GM23338 (cell line): ENCODE measurements at places on chromosomes 13 and 19.

DNA sequence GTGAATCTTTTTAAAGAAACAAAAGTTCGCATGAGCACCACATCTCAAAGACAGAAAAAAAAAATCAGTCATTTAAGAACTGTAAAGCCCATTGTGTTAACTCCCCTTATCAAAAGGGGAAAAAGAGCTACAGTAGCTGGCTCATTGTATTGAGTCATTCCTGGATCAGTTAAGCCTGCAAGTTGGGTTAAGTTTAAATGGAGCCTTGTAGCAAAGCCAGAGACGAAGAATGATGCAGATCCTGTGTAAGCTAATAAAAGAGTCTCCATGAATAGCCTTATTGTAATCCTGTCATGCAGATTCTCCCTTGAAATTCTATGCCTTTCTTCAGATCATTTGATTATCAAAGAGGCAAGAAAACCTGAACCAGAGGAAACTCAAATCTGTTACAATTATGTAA lies 83.8 kb downstream of the CRYL1 start:
- DNase-seq, result peak; percentile 21

- no peak for DNase-seq
Observed at GRCh38 chr13:109611912-109612691, 174.3 kb downstream of the IRS2 start.

- no peak for DNase-seq
Observed at GRCh38 chr19:33777753-33778088, 18.9 kb upstream of the KCTD15 start.

DNA sequence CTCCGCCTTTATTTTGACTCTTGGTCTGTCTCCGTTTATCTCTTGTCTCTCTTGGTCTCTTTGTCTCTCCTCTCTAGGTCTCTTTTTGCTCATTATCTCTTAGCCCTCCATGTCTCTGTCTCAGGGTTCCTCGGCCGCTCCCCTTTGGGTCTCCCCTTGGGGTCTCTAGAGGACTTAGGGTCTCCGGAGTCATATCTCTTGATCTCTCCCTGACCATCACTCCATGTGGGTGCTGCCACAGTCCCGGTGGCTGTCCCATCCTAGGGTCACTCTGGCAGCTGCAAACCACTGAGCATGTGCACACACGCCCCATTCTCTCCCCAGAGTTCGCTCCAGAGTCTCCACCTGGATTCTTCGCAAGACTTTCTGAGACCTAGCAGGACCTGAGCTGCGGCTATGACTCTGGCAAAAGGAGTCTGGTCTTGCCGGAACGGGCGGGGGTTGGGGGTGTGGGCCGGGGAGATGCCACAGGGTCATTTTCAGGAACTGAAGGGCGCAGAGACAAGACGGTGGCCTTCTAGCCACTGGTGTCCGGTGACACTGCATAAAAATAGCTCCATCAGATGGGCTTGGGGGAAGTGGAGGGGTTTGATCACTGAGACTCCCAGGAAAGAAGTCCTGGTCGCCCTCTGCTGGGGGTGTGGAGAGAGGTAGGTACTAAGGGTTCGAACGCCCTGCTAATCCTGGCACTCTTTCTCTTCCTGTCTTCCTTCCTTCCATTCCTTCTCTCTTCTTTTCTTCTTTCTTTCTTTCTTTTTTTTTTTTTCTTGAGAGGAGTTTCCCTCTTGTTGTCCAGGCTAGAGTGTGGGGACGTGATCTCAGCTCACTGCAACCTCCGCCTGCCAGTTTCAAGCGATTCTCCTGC lies 1.2 kb upstream of the KCNA7 start:
- peak; percentile 67 for DNase-seq

DNA sequence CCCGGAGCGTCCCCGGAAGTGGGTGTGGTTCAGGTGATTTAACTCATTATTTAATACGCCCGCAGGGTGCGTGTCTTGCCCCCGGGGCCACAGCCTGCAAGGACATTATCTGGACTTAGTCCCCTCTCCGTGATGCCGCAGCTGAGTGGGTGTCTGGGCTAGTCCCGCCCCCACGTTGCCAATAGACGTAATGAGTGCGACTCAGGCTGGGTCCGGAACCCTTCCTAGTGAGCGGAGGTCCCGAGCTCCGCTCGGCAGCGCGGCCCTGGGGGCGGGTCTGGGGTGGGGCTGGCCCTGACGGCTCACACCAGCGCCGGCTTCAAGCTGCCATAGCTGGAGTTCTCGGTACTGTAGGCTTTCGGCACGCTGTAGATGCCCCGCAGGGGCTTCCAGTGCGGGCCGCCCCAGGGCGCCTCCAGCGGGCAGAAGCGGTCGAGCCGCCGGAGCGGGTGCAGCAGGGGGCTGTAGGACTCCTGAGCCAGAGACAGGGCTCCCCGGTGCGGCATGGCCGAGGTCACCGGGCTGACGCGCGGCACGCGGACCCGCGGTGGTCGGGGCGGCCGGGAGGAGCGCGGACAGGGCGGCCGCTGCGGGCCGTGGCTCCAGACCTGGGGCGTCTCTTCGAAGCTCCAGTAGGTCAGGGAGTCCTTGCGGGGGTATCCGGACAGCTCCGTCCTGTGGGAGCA lies 918 bp upstream of the LHB start:
- DNase-seq, result peak; percentile 83

DNA sequence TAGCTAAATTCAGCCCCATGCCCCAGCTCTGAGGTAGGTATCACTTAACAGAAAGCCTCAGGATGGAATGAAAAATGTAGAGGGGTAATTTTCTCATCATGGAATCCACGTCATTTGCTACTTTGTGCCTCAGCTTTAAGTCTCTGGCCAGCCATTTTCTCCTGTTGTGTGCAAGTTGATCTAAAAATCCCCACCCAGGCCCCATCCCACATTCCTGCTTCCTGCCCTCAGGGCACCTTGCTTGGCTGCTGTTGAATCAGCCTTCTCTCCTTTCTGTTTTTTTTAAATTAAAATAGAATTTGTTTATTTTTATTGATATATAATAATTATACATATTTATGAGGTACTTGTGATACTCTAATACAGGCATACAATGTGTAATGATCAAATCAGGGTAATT lies 179.9 kb upstream of the TSHZ3 start:
- DNase-seq, result no peak

- DNase-seq, result peak; percentile 88
Observed at GRCh38 chr19:13849991-13850909, 26.7 kb upstream of the NANOS3 start.

GRCh38 chr13:31538067-31539042 lies 201.0 kb upstream of the RXFP2 start:
- DNase-seq, result peak; percentile 70

DNA sequence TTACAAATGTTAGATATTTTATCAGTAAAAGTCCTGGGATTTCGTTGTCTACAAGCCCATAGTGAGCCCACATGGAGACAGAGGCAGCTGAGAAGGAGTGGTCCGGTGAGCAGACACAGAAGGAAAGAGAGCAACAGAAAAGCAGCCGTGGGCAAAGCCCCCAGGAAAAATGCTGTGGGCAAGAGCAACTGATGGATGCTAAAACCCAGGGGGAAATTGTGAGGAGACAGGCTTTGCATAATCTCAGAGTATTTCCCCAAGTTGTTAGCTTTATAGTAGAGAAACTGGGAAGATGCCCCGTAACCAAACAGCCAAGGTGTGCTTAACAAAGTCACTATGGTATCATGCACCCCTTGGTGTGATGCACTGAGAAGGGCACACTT lies 35.1 kb downstream of the GJA3 start:
- no peak for DNase-seq

DNA sequence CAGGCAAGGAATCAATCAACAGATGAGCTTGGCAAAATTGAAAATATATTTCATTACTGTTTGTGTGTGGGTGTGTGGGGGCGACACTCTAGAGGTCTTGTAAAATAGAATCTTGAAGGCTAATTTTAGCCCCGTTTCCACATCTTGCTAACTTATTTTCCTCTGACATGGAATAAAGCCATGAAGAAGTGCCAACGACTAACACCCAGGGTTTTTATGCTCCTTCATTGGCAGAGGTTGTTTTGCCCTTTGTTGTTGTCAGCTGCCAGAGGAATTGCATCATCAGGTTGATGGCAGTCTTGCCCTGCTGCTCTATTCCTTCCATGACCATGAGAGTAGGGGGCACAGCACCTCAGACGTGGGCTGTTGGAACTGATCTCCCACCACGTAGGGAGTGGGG lies 30.6 kb upstream of the FAM216B start:
- no peak for DNase-seq

DNA sequence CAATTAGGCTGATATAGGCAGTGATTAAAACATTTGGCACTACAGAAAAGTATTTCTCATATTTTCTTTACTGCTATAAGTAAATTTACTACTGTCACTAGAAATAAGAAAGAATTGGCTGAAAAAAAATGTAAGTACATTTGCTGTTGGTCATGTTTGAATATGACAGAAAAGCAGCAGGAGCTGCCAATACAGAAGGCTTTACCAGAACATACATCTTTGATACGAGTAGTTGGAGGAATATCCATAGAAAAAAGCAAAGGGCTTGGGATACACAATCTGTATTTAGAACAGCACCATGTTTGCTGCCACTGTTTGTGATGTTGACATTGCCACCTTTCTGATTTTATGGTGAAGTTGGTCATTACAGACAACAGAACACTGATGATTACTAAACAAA lies 21.6 kb downstream of the PCDH9 start:
- no peak for DNase-seq

DNA sequence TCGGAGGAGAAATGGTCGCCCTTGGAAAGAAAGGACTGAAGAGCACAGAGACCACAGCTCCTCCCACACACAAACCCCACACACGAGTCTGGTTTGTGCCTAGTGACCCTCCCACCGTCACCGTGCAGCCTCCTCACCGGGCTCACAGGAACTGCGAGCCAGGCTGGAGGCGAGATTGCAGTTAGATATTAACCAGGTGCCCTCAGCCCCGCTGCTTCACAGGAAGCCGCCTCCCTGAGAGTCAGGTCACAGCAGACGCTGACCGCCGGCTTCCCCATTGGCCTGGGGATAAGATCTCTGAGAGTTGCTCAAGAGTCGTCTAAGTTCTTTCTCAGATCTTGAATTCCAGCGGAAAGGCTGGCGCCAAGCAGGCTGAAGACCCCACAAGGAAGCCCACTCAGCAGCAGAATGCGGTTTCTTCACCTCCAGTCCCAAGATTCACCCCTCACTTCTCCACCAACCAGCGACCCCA lies 870 bp downstream of the ZNF44 start:
- DNase-seq, result peak; percentile 85

DNA sequence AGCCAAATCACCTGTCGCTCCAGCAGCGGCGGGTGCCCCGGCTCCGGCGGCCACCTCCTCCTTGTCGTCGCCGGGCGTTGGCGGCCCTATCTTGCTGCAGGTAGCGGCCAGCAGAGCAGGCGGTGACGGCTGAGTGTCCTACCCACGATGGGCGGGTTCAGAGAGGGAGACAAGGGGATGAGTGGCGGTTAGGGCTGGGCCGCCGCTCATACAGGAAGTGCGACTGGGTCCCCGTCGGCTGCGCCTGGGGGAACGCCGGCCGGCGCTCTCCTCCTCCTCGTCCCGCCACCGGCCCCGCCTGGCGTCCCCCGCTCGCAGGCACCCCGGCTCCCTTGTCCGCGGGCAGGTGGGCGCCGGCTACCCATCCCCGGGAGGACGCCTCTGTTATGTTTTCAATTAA lies 1692.0 kb downstream of the SLITRK5 start:
- peak; percentile 29 for DNase-seq

DNA sequence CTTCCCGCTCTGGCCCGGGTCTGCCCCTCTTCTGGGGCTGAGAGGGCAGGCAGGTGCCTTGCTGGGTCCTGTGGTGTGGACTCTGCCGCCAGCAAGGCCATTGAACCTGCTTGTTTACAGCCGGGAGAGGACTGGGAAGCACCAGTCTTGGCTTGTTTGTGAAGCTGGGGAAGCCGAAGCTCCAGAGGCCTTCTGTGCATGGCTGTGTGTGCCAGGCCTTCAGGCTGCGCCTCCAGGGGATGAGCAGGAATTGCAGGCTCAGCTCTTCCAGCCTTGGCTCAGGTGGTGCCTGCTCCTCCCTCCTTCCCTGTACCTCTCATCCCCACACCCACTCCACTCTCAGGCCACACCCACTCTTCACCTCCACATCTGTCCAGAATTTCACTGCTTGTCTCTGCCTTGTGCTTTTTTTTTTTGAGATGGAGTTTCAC lies 17.5 kb downstream of the NDUFB7 start:
- peak; percentile 55 for DNase-seq

- peak; percentile 58 for DNase-seq
Observed at GRCh38 chr19:37654629-37655300, 500 bp downstream of the ZFP30 start.

DNA sequence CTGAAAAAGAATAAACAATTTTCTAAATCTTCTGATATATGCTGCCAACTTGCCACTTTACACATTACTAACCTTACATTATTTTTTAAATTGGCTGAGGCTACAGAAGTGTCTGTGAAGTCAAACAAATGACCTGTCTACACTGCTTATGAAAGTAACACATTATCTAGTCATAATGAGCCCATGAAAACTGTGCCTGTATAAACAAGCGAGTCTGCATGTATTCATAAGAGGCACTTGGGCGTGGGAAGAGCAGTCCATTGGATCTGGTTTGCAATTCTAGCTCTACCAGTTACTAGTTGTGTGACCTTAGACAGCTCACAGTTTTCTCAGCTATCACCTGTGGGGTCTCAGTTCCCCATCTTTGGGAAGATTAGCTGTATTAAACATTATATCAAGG lies 3.1 kb downstream of the VPS36 start:
- DNase-seq, result no peak

DNA sequence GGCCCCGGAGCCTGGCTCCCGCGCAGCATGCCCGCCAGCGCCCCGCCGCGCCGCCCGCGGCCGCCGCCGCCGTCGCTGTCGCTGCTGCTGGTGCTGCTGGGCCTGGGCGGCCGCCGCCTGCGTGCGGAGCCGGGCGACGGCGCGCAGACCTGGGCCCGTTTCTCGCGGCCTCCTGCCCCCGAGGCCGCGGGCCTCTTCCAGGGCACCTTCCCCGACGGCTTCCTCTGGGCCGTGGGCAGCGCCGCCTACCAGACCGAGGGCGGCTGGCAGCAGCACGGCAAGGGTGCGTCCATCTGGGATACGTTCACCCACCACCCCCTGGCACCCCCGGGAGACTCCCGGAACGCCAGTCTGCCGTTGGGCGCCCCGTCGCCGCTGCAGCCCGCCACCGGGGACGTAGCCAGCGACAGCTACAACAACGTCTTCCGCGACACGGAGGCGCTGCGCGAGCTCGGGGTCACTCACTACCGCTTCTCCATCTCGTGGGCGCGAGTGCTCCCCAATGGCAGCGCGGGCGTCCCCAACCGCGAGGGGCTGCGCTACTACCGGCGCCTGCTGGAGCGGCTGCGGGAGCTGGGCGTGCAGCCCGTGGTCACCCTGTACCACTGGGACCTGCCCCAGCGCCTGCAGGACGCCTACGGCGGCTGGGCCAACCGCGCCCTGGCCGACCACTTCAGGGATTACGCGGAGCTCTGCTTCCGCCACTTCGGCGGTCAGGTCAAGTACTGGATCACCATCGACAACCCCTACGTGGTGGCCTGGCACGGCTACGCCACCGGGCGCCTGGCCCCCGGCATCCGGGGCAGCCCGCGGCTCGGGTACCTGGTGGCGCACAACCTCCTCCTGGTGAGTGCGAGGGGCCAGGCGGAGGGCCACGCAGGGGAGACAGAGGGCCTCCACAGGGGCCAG lies at the start of gene KL:
KL (plus strand) TSS at position 10 of the 909 bp plus-strand sequence; CDS start at position 28, 18 bp downstream.
- peak; percentile 63 for DNase-seq
